ENCODE measurements at places on chromosomes 6 and 20. TPM values are rescaled to one million over a fixed set of nuclear protein-coding genes. Genes with fewer than 3 reads are reported as not detected.

SLC22A2 gene
- not detected for total RNA-seq

PRDM13 gene
- not detected for total RNA-seq

TPD52L2 gene
- total RNA-seq: 105 TPM

HLA-DQA1 gene
- total RNA-seq: 3.7 TPM

RPL10A gene
- 897 TPM for total RNA-seq

ELOVL2 gene
- 17.9 TPM for total RNA-seq

TJAP1 gene
- 51.6 TPM for total RNA-seq
